ENCODE measurements at places on chromosomes 5 and 9. TPM values are rescaled to one million over a fixed set of nuclear protein-coding genes. Genes with fewer than 3 reads are reported as not detected.
A peak's percentile ranks its signal among the peaks of the same experiment; 100 is the strongest.

The RASGRF2 gene
- total RNA-seq, result 23.6 TPM

The NIPSNAP3A gene
- 23.8 TPM for total RNA-seq

The DMRTA1 gene
- total RNA-seq, result 0.07 TPM

The IL13 gene
- total RNA-seq, result not detected

The C5 gene
- 29.8 TPM for total RNA-seq

The ZNF300 gene
- total RNA-seq, result 5.3 TPM

The PCDHB14 gene
- 0.40 TPM for total RNA-seq

The MGAT1 gene
- 50.1 TPM for total RNA-seq

DNA sequence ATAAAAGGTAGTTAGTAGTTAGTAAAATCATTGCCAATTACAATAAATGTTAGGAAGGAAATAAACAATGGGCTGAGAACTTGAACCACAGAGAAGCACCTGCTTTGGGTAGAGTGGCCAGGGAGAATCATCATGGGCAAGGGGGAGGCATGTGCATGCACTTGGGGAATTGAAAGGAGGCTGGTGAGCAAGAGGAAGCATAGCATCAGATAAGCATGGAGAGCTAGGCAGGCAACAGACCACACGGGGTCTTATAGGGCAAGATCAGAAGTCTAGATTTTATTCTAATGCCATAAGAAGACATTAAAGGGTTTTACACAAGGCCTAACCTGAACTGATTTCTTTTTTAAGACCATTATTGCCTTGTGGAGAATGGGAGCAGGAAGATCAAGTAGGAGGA lies 93.4 kb downstream of the PIP5K1B start:
- H3K4me3 ChIP-seq, result no peak overlapping the region
- no peaks in the 10 kb centered on the region for H3K27me3 ChIP-seq
- no peak overlapping the region for H3K27ac ChIP-seq

GRCh38 chr9:129981180-129981907 lies 61.6 kb downstream of the FNBP1 start:
- peaks cover 18% of the 10 kb centered on the region for H3K36me3 ChIP-seq
- peaks cover 9% of the 10 kb centered on the region for H3K4me1 ChIP-seq
- H3K4me3 ChIP-seq, result no peak overlapping the region

GRCh38 chr9:136984464-136985026 lies 1.8 kb downstream of the LCNL1 start:
- H3K27me3 ChIP-seq, result peaks cover 53% of the 10 kb centered on the region
- no peaks in the 10 kb centered on the region for H3K36me3 ChIP-seq
- H3K4me3 ChIP-seq, result no peak overlapping the region

DNA sequence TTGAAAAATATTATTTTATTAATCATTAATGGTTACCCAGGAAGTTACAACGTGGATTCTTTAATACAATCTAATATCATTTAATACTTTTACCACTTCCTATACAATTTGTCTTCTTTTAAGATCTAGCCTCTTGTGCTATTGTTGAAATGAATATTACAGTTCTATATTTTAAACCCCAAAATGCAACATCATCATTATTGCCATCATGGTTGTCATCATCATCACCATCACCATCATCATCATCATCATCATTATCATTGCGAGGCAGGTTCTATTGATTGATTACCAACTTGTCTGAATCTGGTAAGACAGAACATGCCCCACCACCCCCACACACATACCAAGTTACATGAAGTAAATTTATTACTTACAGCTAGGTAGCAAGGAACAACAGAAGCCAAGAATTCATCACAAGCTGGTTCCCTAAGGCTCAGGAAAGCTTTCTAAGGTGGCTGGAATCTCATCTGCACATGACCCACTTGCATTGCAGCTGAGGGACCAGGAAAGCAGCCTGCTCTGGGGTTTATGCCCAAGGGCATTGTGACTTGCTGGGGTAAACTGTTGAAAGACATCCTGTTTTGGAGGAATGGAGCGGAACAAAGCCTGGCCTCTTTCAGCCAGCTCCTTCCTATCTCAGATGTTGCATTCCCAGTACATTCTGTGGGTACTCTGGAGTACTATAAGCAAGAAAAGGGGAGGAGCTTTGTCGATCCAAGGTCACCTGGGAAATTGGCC lies 418.1 kb downstream of the PRR16 start:
- no peak for DNase-seq
- H3K27ac ChIP-seq, result no peak overlapping the region
- H3K4me3 ChIP-seq, result no peak overlapping the region
- H3K36me3 ChIP-seq, result no peaks in the 10 kb centered on the region
- no peaks in the 10 kb centered on the region for H3K27me3 ChIP-seq

- no peak overlapping the region for H3K27ac ChIP-seq
- peaks cover 46% of the 10 kb centered on the region for H3K27me3 ChIP-seq
- no peaks in the 10 kb centered on the region for H3K4me1 ChIP-seq
- no peak for DNase-seq
Observed at GRCh38 chr5:139984816-139985215, 58.3 kb downstream of the NRG2 start.

- no peaks in the 10 kb centered on the region for H3K27me3 ChIP-seq
- no peaks in the 10 kb centered on the region for H3K36me3 ChIP-seq
- no peak overlapping the region for H3K4me3 ChIP-seq
- no peak overlapping the region for H3K27ac ChIP-seq
Observed at GRCh38 chr9:131679261-131680020, 60.4 kb downstream of the RAPGEF1 start.

DNA sequence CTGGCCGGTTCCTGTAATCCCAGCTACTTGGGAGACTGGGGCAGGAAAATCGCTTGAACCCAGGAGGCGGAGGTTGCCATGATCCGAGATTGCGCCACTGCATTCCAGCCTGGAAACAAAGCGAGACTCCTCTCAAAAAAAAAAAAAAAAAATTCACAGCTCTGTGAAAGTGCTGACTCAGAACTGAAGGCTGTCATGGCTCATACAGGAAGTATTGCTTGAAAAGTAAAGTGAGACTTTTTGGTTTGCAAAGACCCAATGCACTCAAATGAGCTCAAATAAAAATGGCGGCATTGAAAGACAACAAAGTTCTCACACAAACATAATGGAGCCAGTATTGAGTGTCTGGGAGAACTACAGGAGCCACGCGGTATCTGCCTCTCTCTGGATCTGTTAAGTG lies 202.1 kb downstream of the FBXL7 start:
- H3K4me3 ChIP-seq, result no peak overlapping the region
- no peaks in the 10 kb centered on the region for H3K36me3 ChIP-seq
- DNase-seq, result peak; percentile 3
- no peaks in the 10 kb centered on the region for H3K4me1 ChIP-seq

- no peaks in the 10 kb centered on the region for H3K27me3 ChIP-seq
- peaks cover 3% of the 10 kb centered on the region for H3K36me3 ChIP-seq
- H3K4me1 ChIP-seq, result no peaks in the 10 kb centered on the region
- DNase-seq, result no peak
- no peak overlapping the region for H3K27ac ChIP-seq
Observed at GRCh38 chr5:139426203-139426885, 13.0 kb downstream of the DNAJC18 start.

DNA sequence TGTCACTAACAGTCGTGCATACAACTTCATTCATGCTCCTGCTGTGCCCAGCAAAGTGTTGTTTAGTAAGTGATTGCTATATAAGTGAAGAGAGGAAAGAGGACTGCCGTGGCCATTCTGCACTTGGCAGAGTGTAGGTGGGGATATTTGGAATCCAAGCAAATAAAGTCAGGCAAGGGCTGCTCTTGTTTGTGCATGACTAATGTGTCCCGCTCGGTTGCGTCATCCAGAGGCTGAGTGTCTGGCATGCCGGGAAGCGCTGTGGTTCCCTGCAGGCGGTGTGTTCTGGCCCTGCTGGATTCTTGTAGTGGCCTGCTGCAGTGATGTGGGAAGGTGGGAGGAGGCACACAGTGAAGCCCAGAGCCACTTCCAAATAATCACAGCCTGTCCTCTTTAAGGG lies 136.9 kb upstream of the ANKH start:
- peak overlapping the region; percentile 54 for H3K4me3 ChIP-seq
- H3K27me3 ChIP-seq, result no peaks in the 10 kb centered on the region
- H3K36me3 ChIP-seq, result no peaks in the 10 kb centered on the region
- peak overlapping the region; percentile 78 for H3K27ac ChIP-seq

Data from HepG2 (cell line).